Dorsolateral prefrontal cortex (tissue), 122 donors: ENCODE measurements at places on chromosomes 4 and X.

GRCh38 chrX:44871931-44872820 lies 812 bp upstream of the KDM6A start:
- no peak for DNase-seq

DNA sequence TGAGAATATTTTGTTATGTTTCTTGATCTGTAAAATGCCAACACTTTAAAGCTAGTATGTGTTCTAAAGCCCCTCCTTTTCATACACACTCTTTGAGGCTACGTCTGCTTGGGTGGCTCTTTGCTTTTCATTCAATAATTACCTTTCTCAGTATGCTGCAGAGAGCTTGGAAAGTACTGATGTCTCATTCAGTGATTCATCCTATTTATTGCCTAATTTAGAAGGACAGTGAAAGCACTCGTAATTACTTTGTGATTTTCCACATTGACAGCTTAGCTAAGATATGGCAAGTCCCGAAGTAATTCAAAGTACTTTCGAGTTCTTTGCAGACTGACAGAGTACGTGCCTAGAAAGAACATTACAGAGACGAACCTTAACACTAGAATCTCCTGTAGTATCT lies 57.2 kb downstream of the BMP15 start:
- DNase-seq, result no peak

- no peak for DNase-seq
Measured at GRCh38 chr4:80956421-80956820, 74.1 kb upstream of the BMP3 start.

DNA sequence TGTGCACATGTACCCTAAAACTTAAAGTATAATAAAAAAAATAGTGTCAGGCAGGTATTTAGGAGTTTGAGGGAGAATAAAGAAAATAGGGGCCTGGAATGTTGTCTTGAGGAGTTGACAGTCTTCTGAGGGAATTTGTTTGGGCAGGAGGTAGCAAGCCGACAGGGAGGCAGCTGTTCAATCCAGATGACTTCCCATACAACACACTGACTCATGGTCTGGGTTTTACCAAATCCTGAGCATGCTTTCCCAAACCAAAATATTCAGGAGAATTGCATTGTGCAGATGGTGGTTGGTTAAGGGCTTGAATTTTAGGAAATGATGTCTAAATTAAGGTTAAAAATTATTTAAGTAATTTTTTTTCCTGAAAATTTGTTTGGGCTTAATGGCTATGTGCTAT lies 430.0 kb downstream of the INPP4B start:
- no peak for DNase-seq

DNA sequence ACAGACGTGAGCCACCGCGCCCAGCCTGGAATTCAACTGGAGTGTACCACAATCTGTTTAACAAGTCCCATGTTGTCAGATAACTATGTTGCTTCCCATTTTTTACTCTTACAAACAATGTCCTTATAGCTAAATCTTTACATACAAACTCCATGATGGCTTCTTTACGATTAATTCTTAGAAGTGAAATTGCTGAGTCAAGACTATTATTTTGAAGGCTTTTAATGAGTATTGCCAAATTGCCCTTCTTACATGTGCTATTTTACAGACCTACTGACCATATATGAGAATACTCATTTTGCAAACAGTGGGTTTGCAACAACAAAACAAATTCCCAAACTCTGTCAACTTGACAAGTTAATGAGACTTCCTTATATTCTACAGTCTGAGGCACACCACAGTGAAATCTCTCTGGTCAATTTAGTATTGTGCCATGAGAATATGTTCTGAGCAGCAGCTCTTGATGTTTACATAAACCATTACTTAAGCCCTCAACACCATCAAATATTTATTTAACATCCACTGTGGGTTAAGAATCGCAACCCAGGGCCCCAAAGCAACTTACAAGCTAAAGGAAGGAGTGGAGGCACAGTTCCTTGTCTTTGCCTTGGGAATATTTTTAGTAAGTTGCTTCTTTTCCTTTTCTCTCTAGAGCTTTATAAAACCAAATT lies 128.5 kb downstream of the SPRY1 start:
- no peak for DNase-seq

GRCh38 chr4:97770222-97770621 lies 373.1 kb downstream of the STPG2 start:
- DNase-seq, result no peak

- DNase-seq, result peak; percentile 37
Measured at GRCh38 chr4:36244257-36245082, at the start of gene ARAP2. TSS of gene ARAP2 (minus strand) at chr4:36244514. CDS start at chr4:36229486, 15,028 bp downstream.

DNA sequence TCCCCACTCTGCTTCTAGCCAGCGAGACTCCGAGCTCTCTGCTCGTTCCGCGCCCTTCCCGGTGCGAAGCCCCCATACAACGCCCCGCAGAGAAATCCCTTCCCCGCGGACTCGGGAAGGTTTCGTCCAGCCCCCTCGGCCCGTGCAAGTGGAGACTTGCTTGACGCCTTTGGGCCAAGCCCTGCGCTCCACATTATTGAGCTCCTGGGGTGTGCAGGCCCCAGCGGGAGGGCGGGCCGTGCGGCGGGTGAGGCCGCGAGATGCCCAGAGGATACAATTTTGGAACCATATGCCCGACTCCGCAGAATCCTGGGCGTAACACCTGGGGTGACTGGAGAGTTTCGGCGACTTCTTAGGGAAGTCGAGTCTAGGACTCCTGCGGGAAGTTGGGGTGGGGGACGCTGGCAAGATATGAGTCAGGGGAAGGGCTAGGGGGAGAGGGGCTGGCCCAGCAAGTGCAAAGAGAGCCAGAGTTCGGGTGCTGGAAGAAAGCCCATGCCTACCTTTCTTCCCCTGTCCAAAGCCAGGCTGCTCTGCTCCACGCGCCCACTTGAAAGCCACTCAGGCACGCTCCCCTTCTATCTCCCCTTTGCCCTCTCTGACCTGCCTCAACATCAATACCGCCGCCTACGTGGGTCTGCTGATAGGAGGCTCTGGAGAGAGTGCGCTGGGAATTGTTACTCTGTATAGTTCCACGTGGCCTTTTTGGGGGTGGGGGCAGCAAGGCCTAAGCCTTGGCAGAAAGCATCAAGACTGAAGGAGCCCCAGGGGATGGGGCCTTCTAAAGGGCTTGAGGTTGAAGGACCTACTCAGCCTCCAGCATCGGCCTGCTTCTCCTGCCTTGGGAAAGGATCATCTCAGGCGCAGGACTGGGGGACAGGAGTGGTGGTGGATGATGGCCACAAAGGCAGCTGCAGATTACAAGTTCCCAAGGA lies 1.2 kb upstream of the ELF4 start:
- DNase-seq, result no peak

- DNase-seq, result no peak
Measured at GRCh38 chrX:24859211-24859841, 156.4 kb downstream of the ARX start.

DNA sequence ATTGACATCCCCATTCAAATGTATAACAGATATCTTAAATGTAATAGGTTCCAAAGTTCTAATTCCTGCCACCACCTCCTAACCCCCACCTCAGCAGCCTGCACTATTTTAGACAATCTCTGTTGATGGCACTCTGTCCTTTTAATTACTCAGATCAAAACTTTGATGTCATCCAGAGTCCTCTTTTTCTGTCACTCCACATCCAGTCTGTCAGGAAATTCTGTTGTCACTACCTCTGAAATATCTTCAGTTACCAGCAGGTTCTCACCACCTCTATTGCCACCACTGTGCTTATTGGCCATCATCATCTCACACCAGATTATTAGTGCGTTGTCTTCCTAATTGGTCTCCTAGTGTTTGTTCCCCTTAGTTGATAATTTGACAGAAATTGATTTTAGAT lies 76.2 kb downstream of the PTPN13 start:
- DNase-seq, result no peak

DNA sequence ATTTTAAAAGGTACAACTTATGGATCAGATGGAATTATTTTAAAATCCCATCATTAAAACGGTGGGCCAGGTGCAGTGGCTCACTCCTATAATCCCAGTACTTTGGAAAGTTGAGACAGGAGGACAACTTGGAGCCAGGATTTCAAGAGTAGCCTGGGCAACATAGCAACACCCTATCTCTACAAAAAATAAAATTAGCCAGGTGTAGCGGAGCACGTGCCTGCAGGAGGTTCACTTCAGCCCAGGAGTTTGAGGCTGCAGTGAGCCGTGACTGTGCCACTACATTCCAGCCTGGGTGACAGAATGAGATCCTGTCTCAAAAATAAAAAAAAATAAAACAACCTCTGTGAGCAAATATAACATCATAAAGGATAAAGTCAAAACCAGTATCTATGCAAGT lies 11.4 kb downstream of the ADH5 start:
- DNase-seq, result no peak

DNA sequence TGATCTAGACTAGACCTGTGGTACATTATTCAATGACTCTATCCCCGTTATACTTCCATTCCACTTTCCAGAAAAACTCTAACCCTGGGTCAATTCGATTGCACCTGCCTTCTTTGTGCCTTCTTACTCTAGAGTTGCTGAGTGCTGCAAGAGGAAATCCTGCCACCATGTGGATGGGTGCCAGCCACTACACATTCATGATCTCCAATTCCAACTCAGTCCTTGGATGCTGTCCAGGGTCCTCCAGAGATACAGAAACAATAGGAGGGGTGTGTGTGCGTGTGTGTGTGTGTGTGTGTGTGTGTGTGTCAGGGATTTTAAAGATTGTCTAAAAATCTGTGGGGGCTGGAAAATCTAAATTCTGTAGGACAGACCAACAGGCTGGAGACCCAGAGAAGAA lies 42.9 kb upstream of the INTS6L start:
- DNase-seq, result peak; percentile 52

GRCh38 chr4:93839704-93840103 lies 11.2 kb downstream of the ATOH1 start:
- DNase-seq, result no peak

GRCh38 chr4:151854731-151855130 lies 93.9 kb upstream of the GATB start:
- no peak for DNase-seq

GRCh38 chr4:119543779-119544178 lies 84.8 kb downstream of the PDE5A start:
- DNase-seq, result no peak

DNA sequence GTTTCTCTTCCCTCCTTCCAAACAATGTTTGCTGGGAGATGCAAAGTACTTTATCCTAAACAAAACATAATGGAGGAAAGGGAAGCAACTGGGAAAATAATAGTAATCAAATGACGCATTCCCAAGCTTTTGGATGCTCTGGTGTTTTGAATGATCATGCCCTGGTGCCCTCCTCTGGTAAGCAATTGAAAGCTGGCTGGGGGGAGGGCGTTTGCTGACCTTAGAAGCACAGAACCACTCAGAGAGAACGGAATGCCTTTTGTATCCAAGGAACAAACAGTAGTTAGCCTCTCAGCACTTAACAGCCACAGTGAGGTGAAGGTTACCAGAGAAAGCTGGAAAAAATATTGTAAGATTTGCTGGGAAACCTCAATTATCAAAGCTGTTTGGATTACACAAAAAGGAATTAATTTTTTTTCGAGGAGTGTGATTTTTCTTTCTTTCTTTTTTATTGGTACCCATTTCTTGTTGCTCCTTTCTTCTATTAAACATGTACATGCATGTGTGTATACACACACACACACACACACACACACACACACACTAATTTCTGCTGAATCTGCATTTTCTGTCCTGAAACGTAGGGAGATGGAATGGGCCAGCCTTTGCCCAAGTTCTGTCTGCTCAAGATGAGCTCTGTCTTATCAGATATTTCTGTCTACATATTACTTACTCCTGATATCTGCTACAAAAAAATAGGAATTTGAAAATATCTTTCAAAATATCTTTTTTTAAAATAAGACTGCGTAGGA lies 155.8 kb upstream of the IGFBP7 start:
- no peak for DNase-seq

DNA sequence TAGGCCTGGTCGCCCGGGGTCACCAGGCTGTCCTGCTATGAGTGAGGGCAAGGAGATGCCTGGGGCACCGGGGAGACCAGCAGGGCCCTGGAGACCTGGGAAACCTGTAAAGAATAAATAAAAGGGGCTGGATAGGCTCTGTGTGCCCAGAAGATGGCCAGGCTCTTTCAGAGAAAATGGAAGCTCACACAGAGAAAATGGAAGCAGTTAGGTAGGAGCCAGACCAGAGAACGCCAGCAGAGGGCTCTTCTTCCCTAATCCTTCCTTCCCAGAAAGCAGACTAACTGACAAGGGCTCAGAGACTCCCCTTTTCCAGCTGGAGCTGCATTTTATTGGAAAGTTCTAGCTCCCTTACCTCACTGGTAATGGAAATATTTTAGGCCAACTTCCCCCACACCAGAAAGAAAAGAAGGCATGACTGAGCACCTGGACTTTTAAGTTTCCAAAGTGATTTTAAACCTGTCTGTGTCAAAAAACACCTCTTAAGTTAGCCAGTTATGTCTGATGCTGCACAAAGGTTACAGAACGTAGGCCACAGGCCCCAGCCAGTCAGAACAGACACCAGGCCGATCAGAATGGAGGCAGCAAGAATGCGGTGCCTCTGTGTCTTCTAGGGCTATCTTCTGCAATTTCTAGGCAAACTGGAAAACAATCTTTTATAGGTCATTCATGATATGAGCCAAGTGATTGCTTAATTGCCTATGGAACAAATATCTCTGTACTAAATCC lies 74.0 kb downstream of the ATG4A start:
- DNase-seq, result no peak

DNA sequence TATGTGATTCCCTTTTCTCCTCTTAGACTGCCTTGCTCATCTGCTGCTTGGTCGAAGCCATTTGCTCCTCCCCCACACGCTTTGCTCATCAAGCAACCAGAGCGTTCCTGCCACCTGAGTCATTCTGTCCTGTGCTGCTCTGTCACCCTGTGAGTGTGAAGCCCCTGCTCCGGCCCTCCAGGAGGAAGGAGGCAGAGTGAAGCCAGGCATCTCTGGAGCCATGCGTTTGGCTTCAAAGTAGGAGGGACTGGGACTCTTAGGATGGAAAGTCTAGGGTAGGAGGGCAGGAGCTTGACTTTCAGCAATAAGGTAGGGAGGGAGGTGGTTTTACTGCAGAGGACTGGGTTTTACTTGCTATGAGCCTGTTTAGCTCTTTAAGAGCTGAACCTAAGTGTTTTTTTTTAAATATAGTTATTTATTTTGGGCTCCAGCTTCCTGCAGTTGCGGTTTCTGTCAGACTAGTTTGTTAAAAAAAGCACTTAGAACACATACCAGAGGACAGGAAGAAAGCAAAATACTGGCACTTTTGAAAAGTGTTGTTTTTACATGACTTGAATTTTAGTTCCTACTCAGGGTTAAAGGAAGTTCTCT lies 63.6 kb downstream of the SPINK2 start:
- DNase-seq, result no peak

DNA sequence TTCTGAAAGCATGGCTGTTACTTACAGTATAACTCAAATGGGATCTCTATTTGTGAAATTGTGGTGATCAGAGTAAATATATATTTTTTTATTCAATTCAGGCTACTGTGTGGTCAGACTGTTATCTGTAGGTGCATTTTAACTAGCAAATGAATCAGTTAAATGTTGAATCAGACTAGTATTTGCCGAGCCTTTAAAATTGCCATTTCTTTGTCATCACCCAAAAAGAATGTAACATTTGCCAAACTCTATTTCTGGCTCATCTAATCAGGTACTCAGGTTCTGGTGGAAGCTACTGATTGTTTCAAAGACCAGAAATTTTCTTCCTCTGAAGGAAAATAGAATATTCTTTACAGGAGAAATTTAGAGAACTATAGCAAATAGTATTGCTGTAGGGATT lies 1.8 kb upstream of the NAA15 start:
- DNase-seq, result no peak

- DNase-seq, result no peak
Measured at GRCh38 chr4:187499956-187500355, 495.6 kb upstream of the ZFP42 start.
